Muscle of back (tissue), 13 donors: ENCODE measurements at places on chromosomes 12 and 14. TPM values are rescaled to one million over a fixed set of nuclear protein-coding genes. Genes with fewer than 3 reads are reported as not detected.
A peak's percentile ranks its signal among the peaks of the same experiment; 100 is the strongest.

SERPINA4 gene
- not detected for polyA plus RNA-seq

KRT3 gene
- not detected for polyA plus RNA-seq

INHBE gene
- 1.9 TPM for polyA plus RNA-seq

KCNMB4 gene
- polyA plus RNA-seq: 13.4 TPM

FSCB gene
- not detected for polyA plus RNA-seq

VCPKMT gene
- 7.4 TPM for polyA plus RNA-seq

PSMB5 gene
- polyA plus RNA-seq: 282 TPM

TAS2R43 gene
- polyA plus RNA-seq: not detected

- no peak for DNase-seq
These were observed 38.5 kb upstream of the RAB35 start for GRCh38 chr12:120155072-120155471.

DNA sequence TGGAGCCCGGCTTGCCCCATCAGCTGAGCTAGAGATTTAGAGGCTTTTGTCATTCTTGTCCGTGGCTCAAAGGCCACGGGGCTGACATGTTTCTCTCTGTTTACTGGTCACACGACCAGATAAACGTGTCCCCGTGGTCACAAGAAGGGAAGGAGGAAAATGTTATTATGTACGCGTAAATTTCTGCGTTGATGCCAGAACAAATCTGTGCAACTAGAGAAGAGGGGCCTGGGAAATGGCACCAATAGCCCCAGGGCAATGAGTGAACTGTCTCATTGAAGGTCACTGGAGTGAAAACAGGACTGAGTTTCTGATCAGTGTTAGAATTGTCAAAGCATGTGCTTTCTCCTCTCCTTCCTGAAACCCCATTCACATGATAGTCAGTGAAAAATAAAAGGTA, 25.3 kb downstream of the OAS2 start:
- no peak for DNase-seq

GRCh38 chr12:113241191-113242025, 20.1 kb downstream of the TPCN1 start:
- DNase-seq: no peak

- DNase-seq: no peak
These were observed 274.5 kb upstream of the SOX5 start for GRCh38 chr12:24223926-24224325.

- no peak for DNase-seq
These were observed 272.0 kb upstream of the SFSWAP start for GRCh38 chr12:131438881-131439280.

- no peak for DNase-seq
These were observed 216.2 kb downstream of the BCL11B start for GRCh38 chr14:99055816-99056215.

- DNase-seq: no peak
These were observed 49.0 kb downstream of the ATP23 start for GRCh38 chr12:57990241-57990883.

DNA sequence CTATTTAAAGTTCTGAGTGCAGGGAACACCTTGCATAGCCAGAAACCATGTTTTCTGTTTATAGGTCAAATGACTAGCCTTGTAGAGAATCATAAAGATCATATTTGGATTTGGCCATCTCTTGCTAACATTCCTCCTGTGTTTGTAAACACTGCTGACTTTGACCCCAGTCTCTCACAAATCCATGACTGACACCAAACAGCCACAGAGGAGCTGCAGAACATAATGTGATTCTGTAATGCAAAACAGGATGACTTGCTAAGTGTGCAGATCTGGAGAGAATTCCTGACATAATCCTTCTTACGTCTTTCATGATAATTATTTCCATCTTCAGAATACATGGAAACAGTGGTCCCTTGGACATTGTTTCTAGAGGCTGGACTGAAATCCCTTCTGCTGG, 211.8 kb downstream of the BMP4 start:
- DNase-seq: peak; percentile 17

- DNase-seq: no peak
These were observed 173.7 kb downstream of the FOXN3 start for GRCh38 chr14:89243286-89243685.

- DNase-seq: peak; percentile 37
These were observed 69.4 kb downstream of the ATXN2 start for GRCh38 chr12:111529424-111530368.

DNA sequence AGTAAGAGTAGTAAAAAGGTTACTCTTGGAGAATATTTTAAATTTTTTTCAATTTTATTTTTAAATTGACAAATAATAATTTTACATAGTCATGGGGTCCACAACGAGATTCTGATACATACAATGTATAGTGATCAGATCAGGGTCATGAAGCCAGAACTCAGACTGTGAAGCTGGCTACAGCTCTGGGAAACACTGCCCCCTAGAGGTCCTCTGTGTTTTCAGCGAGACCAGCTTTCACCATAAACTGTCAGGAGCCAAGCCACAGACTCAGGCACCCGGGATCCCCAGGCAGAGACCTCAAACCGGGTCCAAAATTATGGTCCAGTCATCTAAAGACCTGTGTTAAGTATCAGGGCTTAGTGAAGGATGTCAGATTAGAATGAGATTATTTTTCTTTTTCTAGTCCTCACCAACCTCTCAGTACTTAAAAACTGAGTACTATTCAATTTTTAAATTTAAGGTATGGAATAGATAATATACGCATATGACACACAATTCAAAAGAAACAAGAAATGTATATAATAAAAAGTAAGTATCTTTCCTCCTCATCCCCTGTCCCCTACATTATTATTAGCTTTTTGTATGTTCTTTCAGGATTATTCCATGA, 397.1 kb downstream of the MDGA2 start:
- peak; percentile 21 for DNase-seq

- DNase-seq: no peak
These were observed 8.6 kb downstream of the SPRYD4 start for GRCh38 chr12:56476972-56477432.

- no peak for DNase-seq
These were observed 11.5 kb upstream of the KRT78 start for GRCh38 chr12:52860102-52860823.

- no peak for DNase-seq
These were observed 144.1 kb upstream of the AMIGO2 start for GRCh38 chr12:47223848-47224213.

DNA sequence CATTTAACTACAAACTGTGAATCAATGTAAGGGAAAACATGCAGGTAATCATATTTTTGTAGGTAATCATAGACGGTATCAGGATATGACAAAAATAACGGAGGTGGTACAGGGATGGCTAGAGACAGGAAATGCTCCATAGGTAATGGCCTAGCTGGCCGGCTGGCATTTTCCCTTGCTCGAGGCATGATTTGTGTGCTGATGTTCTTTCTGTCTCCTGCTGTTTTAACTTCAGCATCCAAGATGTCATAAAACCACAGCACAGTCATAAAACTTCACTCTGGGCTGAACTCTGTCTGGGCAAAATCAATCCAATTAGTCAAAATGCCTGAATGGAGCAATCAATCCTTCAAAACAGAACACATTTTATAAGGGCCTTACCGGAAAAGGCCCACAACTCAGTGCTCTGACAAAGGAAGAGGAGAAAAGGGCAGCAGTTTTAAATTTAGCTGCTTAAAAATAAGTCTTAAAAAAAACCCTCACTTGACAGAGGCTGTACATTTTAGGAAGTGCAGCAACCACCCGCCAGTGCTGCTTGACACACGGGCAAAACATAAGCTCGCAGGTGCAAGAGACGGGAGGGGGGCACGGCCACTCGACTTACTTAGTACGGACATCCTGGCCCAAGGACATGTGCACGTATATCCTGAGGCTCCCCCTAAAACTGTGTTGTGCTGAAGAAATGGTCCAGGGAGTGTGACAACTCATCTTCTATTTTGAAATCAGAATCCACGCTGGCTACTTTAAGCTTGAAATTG, 40.5 kb upstream of the GPR68 start:
- DNase-seq: no peak

GRCh38 chr14:75427126-75427481, 718 bp upstream of the JDP2 start:
- DNase-seq: no peak

GRCh38 chr12:45416126-45416525, 200.2 kb downstream of the ANO6 start:
- no peak for DNase-seq

DNA sequence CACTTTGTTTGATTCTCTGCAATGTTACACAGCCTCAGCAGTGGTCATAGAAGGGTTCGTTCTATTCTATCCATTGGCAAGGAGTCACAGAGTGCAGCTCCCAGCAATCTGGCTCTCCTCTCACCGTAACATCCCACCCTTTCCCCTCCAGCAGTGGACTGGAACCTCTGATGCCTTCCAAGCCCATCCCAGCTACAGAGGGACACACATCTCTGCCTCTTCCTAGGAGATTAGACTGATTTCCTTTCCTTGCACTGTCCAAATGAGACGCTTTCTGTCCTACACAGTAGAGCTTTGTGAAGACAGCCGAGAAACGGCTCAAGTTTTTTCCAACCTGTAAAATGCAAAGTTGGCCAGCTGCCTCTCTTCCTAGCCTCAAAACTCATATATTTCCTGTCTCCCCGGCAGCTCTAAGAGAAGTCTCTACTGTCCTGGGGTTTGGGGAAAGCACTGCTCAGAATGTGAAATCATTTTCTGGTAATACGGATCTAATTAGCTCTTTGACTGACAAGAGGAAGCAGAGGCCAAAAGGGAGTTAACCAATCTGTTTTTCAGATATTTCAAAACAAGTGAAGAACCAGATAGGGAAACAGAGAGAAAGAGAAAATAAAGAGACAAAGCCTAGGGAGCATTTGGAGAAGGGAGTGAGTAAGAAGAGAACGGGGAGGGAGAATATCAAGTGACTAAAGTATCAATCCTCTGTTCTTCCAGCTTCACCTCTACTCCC, 516 bp downstream of the NINJ2 start:
- peak; percentile 83 for DNase-seq
